ENCODE measurements at places on chromosomes 4 and X.

- peak; percentile 30 for DNase-seq
Measured at GRCh38 chrX:33725535-33726210, 406.4 kb downstream of the FAM47A start.

DNA sequence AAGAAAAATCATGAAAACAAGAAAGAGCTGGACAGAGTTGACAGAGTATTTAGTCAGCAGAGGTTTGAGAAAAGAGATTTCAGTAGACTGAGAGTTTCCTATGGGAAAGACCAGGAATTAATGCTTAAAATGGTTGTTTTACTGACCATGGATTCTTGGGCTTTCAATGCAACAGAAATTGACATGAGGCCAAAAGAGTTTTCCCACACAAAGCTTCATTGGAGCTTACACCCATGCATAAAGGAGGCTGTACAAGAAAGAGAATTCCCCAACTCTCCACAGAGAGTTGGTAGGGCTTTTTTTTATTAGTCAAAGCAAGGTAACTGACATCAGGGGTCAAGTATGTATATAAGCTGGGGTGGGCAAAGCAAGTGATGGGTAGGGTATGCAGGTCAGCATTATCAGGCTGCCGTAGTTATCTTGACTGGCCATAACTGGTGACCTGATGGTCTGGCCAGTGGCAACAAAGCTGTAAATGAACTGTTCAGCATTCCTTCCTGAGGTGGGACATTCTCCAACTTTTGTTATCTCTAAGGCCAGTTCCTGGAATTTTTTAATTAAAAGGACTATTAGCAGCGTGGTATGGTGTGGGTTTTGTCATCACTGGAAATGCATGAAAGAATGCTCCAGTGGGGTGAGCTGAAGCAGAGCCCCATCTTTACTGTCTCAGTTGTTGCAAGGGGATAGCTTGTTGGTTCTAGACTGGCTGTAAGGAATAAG lies 117.0 kb downstream of the ADAM29 start:
- no peak for DNase-seq

- no peak for DNase-seq
Measured at GRCh38 chr4:159977907-159978617, 875.2 kb downstream of the RAPGEF2 start.

DNA sequence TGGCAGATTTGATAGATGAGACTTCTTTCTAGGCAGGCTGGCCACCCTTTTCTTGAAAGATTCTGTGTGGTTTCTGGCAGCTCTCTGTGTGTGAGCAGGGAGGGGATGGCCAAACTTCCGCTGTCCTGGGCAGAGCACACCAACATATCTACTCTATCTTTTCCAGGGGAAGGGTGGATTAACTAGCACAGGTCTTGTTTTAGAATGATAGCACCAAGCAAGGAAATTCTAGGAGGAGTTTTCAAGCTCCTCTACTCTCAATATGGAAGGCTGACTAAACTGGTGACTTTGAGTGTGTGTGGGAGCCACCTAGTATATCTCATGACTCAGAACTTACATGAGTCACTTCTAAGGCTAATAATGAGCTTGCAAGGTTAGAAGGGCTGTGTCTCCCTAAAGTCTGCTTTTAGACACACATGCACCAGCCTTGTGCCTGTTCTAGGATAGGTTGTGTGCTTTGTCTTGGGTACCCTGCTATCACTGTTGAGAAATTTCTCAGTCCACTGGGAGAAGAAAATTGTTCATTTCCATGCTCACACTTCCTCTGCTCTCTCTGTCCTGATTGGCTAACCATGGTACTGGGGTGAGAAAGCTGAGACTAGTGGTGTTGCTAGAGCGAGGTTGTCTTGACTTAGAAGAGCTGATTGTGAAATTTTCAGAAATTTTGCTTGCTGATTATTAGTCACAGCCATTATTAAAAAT lies 72.9 kb downstream of the YIPF6 start:
- peak; percentile 3 for DNase-seq

DNA sequence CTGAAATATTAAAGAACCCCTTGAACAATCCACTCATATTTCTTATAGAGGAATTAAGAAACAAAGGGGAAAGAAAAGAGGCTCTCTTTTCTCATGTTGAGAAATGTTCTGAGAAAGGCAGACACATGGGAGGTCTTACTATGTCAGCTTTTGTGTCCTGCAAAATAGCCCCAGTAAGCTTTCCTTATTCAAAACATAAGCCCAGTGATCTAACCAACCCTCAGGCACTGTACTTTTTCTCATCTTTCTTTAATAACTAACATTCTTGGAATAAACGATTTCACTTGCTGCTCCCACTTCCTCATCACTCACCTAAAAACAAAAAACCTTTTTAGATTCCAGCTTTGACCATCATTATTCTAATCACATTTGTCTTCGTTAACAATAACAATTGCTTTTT lies 115.9 kb downstream of the GLRA3 start:
- no peak for DNase-seq

DNA sequence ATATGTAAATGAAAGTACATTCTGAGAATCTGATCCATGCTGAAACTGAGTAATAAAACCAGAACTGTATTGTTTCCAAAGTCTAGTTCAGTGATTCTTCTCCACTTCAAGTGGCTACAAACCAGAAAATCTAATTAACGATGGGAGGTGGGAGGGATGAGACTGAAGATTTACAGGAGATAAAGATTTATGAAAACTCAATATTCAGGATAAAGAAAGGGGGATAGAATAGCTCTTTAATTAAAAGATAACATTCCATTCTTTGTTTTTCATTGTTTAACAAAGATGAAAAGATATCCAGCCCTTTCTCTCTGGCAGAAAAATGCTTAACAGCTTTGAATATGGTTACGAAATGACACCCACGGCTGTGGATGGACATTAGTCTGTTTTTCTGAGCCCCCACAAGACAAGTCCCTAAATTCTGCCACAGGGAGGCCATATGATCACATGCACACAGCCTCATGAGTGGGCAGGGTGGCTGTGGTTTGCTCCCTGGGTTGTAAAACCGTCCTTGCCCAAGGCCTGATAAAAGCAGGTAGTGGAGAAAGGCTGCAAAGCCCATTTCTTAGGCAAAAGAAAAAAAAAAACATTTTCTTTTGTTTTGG lies 36.4 kb downstream of the TMEM150C start:
- DNase-seq = no peak

DNA sequence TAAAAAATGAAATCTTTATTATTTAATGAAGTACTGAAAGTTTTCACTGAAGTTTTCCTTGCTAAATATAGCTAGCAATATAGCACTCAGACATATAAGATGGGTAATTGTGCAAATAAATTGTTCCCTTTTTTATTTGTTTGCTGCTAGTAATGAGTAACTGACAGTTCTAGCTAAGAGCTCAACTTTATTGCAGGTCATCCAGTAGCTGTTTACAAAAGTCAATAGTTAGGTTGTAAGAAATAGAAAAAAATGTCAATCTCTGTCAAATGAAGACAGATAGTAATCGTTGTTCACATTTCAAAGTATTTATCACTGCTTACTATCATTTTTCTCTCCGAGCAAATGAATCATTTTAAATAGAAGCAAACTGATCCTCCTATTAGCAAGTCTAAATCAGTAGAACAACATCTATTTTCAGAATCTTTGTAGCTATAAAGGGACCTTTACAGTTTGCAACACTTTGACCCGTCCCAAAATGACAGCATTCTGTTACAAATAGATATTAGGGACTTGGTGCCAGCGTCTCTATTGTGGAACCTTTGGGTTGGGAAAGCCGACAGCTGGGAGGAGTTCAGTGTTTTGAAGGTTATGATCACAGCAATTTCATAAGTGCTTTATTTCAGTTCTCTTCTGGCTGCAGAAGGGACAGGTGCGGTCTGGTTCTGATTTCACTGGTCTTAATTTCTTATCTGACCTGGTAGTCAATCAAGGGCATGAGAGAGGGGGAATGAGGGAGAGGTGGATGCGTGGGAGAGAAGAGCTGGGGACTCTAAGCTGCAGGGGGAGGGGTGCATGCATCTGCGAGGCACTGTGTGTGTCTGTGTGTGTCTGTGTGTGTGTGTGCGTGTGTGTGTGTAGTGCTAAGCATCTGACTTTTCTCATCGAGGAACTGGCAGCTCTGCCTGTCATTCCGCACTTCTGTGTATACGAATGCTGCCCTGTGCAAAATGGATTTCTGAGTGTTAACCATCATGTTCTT lies 227.9 kb upstream of the PITX2 start:
- peak; percentile 81 for DNase-seq

GRCh38 chrX:137428766-137429591 lies 136.9 kb upstream of the ZIC3 start:
- no peak for DNase-seq

DNA sequence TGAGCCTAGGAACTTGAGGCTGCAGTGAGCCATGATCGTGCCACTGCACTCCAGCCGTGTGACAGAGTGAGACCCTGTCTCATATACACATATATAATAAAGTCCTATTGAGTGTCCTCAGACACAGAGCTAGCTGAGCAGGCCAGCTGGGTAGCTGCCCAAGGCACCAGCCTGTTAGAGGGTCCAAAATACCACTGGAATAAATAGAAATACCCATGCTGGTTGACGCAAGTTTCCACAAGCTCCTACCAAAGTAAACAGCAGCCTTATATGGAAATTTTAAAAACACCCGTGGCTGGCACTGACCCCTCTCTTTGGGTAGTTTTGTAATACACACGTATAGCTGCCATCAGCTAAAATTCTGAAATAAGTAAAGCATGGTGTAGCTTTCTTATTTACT lies 348.6 kb downstream of the BCOR start:
- DNase-seq = no peak

- DNase-seq = no peak
Measured at GRCh38 chrX:14801136-14801535, 71.7 kb downstream of the FANCB start.

- DNase-seq = no peak
Measured at GRCh38 chr4:94377294-94377693, 34.7 kb upstream of the HPGDS start.

- peak; percentile 78 for DNase-seq
Measured at GRCh38 chr4:105474099-105474518, 247 bp upstream of the PPA2 start.

DNA sequence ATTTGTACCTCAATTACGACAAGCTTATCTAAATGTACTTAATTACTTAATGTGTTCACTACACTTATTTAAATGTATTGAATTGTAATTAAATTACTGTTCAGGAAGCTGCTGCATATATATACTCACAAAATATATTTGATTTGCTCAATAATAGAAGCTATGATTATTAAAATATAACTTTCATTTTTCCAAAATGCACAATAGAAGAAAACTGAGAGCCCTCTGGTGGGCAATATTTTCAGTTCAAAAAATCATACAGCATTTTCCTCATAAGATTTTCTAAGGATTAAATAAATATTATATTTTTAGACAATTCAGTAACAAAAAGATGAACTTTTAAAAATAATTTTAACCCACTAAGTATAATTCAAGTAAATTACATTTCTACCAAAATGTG lies 217.3 kb downstream of the DKK2 start:
- no peak for DNase-seq

DNA sequence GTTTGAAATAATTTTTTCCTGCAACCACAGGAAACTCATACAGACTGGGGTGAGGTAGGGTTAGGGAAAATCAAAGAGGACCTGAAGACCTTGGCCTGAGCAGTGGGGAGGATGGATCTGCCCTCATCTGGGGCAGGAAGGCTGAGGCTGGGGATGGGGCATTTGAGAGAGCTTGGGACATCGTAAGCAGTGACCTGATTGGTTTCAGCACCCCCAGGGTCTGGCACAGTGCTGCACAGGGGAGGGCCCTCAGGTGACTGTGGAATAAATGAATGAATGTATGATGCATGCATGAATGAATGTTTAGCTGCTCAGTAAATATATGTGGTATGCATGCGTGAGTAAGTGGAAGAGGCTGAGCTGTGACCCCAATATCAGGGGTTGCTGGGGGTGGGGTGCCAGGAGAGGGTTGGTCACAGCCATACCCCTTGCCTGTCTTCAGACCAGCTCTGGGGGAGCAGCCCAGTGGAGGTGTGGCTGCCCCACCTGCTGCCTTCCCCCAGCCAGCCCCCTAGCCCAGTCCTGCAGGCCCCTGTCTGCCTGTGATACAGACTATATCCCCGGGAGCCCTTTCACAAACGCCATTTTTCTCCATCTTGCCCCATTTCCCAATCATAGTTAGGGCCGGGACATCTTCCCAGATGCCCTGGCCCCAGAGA lies 11.0 kb upstream of the TNIP2 start:
- DNase-seq = no peak

- no peak for DNase-seq
Measured at GRCh38 chrX:107448625-107448997, 841 bp upstream of the FRMPD3 start.

- DNase-seq = no peak
Measured at GRCh38 chr4:98801259-98801725, 127.6 kb downstream of the EIF4E start.

GRCh38 chr4:150401083-150401687 lies 180.8 kb upstream of the MAB21L2 start:
- DNase-seq = no peak

Data from gastrocnemius medialis (tissue), 4 donors.